Stimulated activated CD8-positive, alpha-beta memory T cell treated with anti-CD3 and anti-CD28 coated beads, Interleukin-7, amount 100 ng/mL, for 4 hours (primary cell): ENCODE measurements at places on chromosomes 6 and 20.

GRCh38 chr20:8749986-8750385 lies 318.9 kb upstream of the PLCB4 start:
- no peak for DNase-seq

- no peak for DNase-seq
Measured at GRCh38 chr6:10809098-10809497, 29.2 kb downstream of the MAK start.

DNA sequence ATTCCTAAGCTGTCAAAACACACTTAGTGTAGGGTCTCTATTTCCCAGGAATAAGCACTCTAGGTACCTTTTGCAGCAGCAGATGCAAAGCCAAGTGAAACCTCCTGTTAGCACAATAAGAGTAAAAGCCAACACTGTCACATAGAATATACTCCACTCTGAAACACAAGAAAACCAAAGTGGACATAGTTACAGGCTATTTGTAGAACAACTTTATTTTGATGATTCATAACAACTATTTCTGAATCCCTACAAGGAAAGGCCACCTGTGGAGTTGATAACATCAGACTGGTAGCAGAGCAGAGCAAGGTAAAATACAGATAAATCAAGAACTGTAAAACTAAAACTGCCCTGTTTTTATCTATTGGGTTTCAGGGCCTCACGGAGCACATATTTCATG lies 59.7 kb downstream of the ALDH5A1 start:
- DNase-seq: no peak

GRCh38 chr6:122770835-122771601 lies 8.5 kb upstream of the FABP7 start:
- DNase-seq: no peak

DNA sequence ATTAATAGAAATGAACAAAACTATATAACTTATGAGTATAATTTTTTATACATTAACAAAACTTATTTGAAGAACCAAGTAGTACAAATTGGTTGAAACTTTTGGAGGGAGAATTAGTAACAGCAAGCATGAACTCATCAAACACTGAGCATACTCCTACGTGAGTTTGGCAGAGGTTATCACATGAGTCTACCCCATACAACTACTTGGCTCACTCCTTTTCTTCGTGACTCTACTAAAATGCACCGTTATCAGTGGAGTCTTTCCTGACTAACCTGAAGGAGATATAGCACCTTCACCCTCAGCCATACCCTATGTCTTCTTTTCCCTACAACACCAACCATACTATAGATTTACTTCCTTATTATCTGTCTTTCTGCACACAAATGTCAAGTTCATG lies 794.2 kb downstream of the TFAP2A start:
- DNase-seq: no peak

DNA sequence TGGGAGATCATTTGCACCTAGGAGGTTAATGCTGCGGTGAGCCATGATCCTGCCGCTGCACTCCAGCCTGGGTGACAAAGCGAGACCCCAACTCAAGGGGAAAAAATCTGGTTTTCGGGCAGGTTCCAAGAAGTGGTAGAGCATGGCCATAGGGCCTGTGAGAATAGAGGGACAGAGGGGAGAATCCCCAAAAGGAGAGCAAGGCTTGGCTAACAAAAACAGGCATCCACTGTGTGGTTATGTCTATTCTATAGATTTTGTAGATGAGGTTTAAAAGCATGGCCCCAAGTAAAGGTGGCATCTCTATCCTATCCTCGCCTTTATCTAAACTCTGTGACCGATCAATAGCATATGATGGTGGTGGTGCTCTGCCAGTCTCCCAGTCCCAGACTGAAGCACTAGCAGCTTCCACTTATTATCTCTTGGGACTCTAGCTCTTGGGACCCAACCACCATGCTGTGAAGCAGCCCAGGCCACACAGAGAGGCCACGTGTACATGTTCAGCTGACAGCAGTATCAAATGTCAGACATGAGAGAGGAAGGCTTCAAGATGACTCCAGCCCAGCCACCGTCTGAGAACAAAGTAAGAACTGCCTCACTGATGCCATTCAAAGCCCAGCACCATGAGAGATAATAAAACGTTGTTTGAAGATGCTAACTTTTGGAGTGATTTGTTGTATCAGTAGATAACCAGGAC lies 27.7 kb downstream of the EIF2S2 start:
- no peak for DNase-seq

DNA sequence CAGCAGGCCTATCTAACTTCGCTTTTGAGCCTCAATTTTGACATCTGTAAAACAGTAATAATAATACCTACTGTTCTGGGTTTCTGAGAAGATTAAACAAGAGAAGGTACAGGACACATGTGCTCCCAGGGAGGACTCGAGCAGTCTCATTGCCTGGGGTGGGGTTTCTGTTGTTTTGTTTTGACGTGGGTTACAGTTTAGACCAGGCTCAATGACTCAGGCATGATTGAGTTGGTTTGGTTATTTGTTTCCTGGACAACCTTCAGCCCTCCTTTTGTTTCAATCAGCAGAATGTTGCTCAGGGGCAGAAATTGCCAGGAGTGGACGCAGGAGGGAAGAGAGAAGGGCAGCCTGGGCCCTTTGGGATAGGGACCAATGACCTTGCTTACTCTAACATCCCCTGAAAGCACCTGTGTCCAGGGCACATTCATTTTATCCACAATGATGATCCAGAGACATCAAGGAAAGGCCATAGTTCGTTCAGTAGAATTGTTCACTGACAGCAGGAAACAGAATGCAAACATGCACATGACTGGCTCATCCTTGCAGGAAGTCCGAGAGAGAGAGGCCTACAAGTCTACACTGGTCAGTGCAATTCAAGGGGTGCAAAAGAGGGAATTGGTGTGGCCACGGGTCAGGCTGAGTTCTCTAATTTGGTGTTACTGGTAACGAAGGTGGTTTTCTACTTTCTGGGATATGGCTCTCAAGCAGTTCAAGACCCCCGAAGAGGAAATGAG lies 74.5 kb upstream of the MRPS10 start:
- DNase-seq: no peak
